Stimulated activated CD4-positive, alpha-beta T cell treated with anti-CD3 and anti-CD28 coated beads, Interleukin-2, amount 100 ng/mL, for 24 hours (primary cell): ENCODE measurements at places on chromosomes 1 and 21.

DNA sequence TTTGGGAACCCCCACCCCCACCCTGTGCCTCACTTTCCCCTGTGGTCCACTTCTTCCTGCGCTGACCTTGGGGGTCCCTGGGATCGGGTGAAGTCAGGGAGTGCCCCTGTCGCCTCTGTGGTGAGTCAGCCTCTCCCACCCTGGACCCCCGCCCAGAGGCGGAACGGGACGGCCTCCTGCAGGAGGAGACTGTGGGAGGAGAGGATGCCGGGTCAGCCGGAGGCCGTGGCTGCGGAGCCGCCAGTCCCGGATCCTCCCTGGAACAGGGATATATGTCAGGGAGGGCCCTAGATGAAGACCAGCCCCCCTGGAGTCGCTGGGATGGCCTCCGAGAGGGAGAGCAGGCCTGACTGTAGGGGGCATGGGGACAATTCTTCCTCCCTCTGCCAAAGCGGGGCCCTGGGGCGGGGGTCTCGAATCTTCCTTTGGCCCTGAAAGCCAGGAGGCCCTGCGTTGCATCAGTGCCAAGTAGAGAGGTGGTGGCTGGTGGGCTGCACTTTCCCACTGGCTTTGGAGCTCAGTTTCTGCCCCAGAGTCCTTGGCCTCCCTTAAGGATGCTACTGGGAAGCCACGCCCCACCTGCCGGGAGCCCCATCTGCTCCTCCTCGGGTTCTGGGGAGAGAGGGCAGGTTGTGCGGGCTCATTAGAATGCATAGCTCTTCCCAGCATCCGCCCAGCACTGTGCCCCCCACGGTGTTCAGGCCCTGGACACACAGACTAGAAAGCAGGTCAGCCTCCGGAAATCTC lies 930 bp downstream of the ARHGEF10L start:
- DNase-seq = no peak

GRCh38 chr1:201355471-201355870 lies 22.0 kb downstream of the TNNT2 start:
- no peak for DNase-seq

DNA sequence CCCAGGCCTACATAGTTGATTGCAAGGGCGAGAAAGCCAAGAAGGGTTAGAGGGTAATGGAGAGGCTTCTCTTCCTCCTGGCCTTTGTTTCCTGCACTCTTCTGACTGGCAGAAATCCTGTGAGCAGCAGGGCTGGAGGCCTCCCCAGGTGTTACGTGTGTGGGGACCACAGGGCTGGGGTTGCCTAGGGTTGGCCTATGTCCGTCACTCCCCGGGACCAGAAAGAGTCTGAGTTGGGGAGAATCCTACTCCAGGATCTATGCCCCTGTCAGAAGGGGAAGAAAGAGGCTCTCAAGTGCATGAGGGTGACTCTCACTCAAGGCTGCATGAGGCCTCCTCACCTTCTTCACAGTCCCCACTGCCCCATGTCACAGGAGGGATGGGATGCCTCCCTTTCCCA lies 38.5 kb downstream of the IGFN1 start:
- no peak for DNase-seq

DNA sequence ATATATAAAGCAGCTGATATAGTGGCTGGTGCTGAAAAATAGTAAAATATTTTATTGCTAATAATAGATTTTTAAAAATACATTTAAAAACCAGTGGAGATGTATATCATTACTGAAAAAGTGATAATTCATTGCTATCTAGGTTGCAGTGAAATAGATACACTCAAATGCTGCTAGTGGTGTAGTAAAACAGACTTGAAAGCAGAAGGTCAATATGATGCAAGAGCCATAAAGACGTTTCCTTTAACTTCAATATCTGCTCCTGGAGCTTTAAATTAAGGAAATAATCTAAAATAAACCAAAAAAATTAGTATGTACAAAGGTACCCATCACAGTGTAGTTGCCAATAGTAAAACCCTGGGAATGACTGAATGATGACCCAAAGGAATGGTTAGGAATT lies 26.2 kb downstream of the RHEX start:
- DNase-seq = no peak

- no peak for DNase-seq
These were observed 67.0 kb upstream of the SSX2IP start for GRCh38 chr1:84757301-84757700.

DNA sequence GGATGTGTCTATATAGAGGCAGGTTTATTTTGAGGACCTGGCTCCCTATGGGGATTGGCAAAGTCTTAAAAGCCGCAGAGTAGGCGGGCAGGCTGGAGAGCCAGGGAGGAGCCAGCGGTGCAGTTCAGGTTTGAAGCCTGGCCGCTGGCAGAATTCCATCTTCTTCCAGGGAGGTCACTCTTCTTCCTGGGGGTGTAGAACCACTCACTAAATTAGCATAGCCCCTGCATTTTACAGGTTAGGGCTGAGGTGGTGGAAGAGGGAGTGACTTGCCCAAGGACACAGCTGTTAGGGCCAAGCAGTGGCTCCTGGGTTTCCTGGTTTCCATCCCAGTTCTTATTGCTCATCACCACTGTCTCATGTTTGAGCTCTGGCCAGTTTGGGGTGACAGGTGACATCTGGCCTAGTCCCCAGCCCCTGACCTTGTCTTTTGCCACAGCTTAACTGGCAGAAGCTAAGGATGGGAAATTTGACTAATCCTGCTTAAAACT lies 1.4 kb downstream of the PINK1 start:
- DNase-seq = no peak

DNA sequence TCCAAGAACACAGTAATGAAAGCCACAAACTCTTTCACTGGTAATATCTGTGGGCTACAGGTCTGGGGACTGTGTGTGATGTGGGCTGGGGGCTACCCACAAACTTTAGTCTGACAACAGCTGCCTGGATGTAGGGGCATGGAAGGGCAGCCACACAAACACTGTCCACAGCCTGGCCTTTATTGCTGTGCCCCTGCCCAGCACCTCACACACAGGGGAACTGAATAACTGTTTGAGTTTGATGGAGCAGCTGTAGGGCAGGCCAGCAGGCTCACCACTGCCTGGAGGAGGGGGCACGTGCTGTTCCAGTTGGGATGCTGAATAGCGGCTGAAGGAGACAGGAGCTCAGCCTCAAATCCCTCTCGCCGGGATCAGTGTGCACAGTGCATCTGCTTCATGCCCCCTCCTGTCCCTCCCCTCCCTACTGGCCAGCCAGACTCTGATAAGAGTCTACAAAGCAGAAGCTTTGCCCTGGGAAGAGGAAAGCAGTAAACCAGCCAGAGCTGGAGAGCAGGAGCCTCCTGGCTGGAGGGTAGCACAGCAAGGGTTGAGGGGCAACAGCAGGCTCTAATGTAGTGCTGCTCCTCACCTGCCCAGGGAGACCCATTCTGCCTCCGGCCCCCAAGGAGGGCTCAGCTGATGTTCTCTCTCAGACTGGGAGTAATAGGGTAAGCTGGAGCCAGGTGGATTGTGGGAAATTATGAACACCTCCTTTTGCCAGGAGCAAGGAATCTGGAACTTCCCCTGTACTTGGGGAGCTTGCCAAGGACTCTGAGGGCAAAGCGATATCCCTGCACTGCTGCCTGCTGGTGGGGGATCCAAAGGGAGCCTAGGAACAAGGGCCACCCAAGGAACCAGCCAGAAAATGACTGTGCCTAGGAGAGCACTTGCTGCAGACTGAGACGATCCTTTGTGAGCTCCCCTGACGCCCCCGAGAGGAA lies 70.2 kb upstream of the GOLT1A start:
- no peak for DNase-seq

GRCh38 chr1:82788038-82788437 lies 987.3 kb downstream of the ADGRL2 start:
- DNase-seq = no peak

DNA sequence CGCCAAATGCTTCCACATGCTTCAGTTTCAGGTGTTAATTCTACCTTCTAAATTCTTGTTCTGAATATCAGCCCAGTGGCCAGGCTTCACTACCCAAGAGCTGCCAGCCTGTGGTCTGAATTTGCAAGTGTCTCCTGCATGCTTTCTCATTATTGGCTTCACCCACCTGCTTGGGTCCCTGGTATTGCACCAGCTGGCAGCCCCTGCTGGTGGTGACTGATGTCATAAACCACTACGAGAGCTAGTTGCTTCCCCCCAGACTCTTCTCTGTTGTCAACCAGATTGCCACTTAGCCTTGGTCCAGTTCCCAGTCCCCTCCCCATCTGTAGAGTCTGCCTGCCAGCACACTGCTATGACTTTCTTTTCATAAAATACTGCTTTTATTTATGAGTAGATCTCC lies 197.7 kb upstream of the DUSP10 start:
- no peak for DNase-seq

- DNase-seq = no peak
These were observed 216.1 kb upstream of the EDN2 start for GRCh38 chr1:41700581-41700980.
